ENCODE measurements at places on chromosomes 2 and 18. TPM values are rescaled to one million over a fixed set of nuclear protein-coding genes. Genes with fewer than 3 reads are reported as not detected.

SAG gene
- total RNA-seq: not detected

FBXO48 gene
- 1.6 TPM for total RNA-seq

SCN7A gene
- 0.39 TPM for total RNA-seq

C1QL2 gene
- not detected for total RNA-seq

EFR3B gene
- 41.2 TPM for total RNA-seq

ARID5A gene
- total RNA-seq: 12.0 TPM

POTEE gene
- total RNA-seq: 1.0 TPM

GAL3ST2 gene
- not detected for total RNA-seq

KATNAL2 gene
- 8.7 TPM for total RNA-seq

EIF5B gene
- 50.5 TPM for total RNA-seq

CYRIA gene
- total RNA-seq: 10.2 TPM

SKOR2 gene
- 1.4 TPM for total RNA-seq

KCNG2 gene
- not detected for total RNA-seq

PTPRN gene
- total RNA-seq: 3.2 TPM

EGR4 gene
- total RNA-seq: not detected

IGFBP5 gene
- 140 TPM for total RNA-seq

GAD1 gene
- total RNA-seq: 0.39 TPM
